GM04503 (cell line): ENCODE measurements at places on chromosomes 4 and X.

DNA sequence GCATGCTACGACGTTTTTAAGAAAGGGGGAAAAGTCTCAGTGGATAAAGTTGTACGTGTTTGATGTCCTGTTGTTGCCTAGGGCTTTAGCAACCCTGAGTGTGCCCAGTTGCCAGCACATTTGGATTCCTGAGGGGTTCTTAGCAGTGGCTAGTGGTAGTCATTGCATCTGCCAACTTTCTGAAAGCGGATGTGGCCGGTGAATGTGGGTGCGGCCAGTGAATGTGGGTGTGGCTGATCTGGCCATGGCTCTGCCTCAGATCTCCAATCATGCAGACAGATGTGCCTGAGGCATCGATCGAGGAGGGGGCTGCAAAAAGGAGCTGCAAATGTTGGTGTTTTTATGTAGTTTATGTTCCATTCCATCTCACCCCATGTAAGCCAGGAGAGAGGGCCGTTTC is 41.5 kb upstream of the FAT1 start:
- peak; percentile 77 for DNase-seq

DNA sequence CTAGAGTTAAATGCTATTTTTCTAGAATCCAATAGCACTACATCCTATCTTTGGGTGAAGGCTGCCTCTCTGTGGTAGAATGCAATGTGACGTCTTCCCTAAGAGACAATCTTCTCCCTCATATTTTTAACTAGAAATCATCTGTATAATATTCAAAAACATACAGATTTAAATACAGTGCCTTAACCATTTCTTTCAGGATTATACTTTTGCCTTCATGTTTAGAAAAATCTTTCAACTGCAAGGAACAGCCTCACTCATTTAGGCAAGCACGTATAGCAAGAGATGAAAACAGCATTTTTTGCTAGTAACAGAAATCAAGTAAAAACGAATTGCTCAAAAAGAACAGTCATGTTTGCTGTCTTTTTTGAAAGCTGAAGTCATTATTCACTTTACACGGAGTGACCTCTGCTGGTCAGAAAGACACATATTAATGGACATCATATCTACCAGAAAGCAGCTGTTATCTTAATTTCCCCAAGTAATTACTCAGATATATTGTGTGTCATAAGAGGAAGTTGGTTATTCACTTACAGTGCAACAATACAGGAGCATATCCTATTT is 422.3 kb downstream of the STPG2 start:
- DNase-seq, result no peak

GRCh38 chrX:16771483-16772398 is 14.5 kb upstream of the TXLNG start:
- no peak for DNase-seq

DNA sequence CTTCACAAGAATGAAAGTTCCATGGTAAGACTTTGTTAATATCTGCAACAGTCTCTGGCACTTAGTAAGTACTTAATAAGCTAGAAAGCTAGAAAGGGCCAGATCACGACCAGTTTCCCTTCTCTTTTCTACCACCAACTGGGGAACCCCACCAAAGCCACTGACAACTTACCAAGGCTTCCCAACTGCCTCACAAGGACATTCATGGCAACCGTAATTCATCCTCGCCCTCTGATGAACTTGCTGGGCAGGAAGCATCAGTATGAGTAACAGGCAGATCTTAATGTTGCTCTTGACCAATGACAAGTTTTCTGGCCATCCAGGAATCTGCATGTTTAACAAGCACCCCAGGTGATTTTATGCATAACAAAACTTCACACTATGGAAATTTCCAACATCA is 23.2 kb upstream of the ZCCHC13 start:
- DNase-seq, result no peak

DNA sequence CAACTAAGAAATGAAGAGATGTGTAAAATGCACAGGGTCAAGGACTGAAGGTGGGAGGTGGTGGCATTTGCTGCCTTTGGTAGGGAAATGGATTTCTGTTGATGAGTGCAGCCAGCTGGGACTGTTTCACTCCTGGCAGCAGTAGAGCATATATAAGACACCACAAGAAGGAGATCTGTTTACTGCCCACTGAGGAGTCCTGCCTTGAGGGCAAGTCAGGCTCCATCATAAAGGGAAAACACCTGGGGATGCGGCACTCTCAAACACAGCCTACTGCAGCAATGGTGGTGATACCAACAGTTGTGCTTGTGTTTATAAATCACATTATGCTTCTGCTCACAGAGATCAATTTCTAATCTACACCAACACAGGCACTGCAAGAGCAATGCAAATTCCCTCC is 222.1 kb downstream of the TACR3 start:
- no peak for DNase-seq

DNA sequence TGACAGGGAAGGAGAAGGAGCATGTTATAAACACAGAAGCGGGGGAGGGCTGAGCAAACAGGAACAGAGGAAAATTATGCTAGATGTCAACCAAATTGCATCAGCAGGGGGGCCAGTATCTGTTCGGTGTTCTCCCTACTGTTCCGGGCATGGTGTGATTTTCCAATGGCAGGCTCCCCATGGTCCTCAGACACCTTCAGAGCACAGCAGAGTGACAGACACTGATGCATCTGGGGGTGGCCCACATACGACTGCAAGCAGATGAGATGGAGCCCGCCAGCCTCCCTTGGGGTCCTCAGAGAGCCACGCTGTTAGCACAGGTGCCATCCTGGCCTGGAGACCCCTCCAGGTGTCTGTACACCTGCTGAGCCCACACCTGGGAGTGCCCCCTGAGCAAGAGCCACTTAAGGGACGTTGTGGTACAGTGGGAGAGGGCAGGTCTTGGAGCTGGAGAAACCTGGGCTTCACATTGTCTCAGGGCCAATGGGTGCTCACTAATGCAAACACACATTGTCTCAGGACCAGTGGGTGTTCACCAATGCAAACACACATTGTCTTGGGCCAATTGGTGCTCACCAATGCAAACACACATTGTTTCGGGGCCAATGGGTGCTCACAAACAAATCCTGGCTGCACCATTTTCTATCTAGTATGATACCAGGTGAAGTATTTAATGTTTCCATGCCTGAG is 95.4 kb downstream of the SLC2A9 start:
- DNase-seq, result no peak

DNA sequence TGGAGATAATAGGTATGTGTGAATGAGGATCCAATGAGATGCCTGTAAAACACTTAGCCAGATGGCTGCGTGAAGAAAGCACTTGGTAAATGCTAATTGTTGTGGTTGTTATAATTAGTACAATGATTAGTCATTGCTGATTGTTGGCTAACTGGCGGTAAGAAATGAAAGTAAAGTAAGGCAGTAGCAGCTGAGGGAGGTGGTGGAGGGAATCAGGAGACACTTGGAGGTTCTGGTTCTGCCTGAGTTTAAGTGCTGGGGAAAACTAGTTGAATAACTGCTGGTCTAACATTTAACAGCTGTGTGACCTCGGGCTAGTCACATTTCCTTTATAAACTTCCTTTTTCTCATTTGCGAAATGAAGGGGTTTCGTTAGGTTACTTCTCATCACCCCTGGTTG is 30.9 kb downstream of the CD38 start:
- no peak for DNase-seq

DNA sequence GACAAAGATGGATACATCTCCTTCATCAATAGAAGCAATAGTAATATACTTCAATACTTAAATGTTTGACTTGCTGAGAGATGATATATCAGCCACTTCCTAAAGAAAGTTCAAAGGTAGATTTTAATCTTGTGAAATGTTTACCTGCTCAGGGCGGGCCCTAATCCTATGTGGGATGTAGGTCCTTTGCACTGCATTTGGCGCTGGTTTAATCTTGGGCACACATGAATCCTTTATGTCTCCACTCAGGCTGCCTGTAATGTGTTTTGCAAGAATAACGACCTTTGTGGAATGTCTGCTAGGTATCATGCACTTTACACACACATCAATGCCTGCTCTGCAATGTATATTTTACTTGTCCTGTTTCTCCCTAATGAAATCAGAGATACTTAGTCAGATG is 368.7 kb downstream of the GBA3 start:
- no peak for DNase-seq

GRCh38 chr4:97374526-97374925 is 768.8 kb downstream of the STPG2 start:
- DNase-seq, result no peak

- DNase-seq, result no peak
Observed at GRCh38 chr4:20318001-20318908, 66.5 kb downstream of the SLIT2 start.

GRCh38 chr4:1183985-1184773 is 11.8 kb upstream of the SPON2 start:
- DNase-seq, result no peak

DNA sequence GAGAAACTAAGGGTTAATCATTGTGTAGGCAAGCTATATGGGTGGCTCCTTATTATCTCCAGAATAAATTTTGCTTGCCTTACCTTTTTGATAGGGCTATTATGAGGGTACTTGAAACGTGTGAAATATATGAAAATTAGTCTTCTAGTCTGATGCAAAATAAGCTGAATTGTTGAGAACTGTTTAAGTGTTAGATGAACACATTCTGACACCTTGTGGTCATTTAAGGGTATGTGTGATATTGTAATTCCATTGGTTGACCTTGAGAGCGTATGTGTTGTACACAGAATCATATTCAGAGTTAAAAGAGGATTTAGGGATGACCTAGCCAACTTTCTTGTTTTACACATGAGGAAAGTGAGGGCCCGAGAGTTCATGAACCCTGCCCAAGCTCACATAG is 44.6 kb upstream of the LINC00632 start:
- DNase-seq, result peak; percentile 1

- DNase-seq, result no peak
Observed at GRCh38 chrX:135421932-135422809, at the start of gene SMIM10L2A. SMIM10L2A (plus strand) TSS chrX:135421944; CDS start chrX:135422132, 188 bp downstream.

- no peak for DNase-seq
Observed at GRCh38 chr4:140211161-140211560, 57.2 kb upstream of the MAML3 start.

GRCh38 chr4:38078590-38079421 is 118.6 kb downstream of the PTTG2 start:
- DNase-seq, result no peak

- DNase-seq, result no peak
Observed at GRCh38 chr4:26261405-26261804, 59.4 kb upstream of the RBPJ start.
